H1 (cell line): ENCODE measurements at places on chromosomes 6 and 20.

GRCh38 chr20:42553374-42553773, 636.3 kb downstream of the PTPRT start:
- DNase-seq, result no peak

DNA sequence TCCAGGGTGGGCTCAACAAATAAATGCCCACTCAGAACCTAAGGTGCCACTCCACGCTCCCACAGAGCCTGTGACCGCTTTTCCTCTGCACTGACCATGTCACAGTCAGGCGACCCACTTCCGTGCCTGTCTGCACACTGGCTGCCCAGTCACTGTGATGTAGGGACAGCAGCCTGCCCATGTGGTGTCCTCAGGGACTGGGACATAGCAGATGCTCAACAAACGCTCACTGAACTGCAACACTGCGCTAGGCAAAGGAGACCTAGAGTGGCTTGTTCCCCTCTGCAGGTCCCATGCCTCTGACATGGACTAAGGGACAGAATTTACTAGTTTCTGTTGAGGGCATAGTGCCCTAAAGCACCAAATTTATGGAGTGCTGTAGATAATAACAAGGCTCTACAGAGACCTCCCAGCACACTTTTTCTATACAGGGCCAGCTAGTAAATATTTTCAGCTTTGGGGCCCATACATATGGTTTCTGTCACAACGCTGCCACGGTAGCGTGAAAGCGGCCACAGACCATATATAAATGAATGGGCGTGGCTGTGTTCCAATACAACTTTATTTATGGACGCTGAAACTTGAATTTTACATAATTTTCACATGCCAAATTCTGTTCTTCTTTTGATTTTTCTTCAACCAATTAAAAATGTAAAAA, 57.8 kb upstream of the MRPS10 start:
- no peak for DNase-seq

- no peak for DNase-seq
Measured at GRCh38 chr20:47204008-47204849, 152.3 kb downstream of the ZMYND8 start.

DNA sequence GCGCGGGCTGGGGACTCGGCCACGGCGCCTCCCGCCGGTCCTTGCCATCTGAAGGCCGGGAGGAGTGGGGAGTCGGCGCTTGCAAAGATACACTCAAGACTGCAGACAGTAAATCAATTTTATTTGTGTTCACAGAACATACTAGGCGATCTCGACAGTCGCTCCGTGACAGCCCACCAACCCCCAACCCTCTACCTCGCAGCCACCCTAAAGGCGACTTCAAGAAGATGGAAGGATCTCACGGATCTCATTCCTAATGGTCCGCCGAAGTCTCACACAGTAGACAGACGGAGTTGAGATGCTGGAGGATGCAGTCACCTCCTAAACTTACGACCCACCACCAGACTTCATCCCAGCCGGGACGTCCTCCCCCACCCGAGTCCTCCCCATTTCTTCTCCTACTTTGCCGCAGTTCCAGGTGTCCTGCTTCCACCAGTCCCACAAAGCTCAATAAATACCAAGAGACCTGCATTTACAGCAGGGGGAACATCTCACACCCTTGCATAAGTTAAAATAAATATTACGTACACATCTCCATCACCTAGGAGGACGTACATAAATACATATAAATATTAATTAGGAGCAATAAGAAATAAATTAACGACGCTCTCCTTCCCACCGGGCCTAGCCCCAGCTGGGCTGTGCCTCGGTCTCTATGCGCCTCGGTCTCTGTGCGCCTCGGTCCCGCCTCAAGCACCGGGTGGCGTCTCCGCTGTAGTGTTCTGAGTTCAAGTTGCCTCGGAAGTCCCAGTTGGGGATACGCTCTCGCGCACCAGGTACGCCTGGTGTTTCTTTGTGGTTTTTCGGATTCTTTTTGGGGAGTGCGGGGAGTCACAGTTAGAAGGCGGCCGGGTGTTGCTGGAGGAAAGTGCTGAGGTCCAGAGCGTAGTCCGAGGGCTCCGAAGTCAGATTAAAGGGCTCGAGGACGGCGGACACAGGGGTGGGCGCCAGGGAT, 889 bp upstream of the FLOT1 start:
- no peak for DNase-seq

GRCh38 chr20:33594743-33595142, 67.4 kb upstream of the C20orf144 start:
- no peak for DNase-seq

DNA sequence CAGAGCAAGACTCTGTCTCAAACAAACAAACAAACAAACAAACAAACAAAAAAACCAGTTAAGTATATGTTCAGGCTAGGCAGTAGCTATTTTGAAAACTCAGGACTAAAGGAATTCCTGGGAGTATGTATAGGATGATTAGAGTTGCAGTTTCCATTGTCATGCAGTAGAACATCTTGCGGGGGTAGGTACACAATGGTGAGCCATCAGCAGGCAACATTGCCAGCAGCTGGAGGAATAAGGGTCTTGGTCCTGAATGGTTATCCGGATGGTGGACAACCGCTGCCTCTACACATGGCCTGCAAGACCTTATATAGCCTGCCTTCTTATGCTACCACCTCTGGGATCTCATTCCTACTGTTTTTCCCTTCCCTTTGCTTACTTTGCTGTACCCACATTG, 297.5 kb downstream of the SOX4 start:
- no peak for DNase-seq

DNA sequence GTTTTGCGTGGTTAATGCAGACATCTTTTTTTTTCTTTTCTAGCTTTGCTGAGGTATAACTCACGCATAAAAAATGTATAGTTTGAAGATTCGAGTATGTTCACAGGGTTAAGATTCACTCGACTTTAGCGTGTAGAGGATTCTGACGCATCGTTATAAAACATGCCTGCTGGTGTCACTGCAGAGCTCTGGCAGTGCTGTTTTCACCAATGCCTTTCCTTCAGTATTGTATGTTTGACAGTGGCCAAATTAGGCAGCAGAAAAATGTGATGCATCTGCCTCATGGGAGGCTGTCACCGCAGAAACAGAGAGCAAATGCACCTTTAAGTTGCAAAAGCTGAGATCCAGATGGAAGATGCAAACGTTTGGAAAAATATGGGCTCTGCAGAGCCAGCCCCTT, 18.0 kb upstream of the SIRPB2 start:
- no peak for DNase-seq

DNA sequence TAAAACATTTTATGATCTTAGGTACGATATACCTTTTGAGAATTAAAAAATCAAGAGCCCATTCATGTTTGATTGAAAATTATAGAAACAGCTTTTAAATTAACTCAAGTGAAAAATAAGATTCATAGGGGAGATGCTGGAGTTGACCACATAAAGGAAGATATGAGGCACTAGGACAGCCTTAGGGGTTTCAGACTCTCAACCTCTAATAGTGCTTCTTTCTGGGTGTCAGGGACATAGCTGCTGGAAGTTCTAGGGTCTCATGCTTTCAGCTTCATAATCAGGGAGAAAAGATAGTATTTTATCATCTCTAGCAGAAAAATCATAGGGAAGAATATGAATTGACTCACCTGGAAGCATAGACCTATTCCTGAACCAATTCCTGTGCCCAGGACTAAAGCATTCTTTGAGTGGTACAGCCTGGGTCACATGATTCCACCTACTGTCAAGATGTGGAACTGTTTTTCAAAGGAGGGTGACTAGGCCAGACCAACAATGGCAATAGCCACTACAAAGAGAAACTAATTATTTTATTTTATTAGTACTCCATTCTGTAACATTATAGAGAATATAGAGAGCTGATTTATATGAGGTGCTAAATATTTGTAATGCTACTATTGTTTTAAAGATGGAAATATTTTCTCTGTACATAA, 27.8 kb upstream of the CENPW start:
- DNase-seq, result no peak

DNA sequence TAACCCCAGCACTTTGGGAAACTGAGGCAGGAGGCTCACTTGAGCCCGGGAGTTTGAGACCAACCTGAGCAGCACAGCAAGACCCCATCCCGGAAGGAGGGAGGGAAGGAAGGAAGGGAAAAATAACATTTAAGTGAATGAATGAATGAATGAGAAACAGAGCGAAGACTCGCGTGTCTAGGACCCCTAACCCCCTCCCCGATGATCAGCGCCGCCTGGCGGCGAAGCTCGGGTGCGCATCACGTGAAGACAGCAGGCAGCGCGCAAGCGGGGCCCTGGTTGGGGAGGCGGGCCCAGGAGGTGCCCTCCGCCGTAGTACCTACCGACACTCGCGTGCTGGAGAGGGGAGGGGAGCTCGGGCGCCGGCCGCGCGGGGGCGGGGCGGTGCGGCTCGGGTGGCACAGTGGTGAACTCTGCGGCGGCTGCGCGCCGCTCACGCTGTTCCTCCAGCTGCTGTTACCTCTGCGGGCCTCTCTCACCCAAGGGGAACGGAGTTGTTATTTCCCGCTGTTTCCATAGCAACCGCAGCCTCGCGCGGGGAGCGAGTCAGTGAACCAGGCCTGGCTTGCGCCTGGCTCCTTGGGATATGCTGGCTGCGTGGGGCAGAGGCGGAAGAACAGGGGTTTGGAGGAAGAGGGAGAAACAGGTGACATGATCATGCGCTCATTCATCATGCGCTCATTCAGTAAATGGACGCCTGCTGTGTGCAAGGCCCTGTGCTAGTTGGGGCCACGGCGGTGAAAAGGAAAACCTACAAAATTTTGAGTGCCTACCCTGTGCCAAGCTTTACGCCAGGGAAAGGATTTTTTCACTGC, 2.0 kb upstream of the DCDC2 start:
- peak; percentile 99 for DNase-seq

GRCh38 chr6:79777713-79778579, 146.8 kb downstream of the SH3BGRL2 start:
- DNase-seq, result peak; percentile 70

GRCh38 chr6:35021004-35021403, 120.1 kb downstream of the TCP11 start:
- DNase-seq, result no peak

DNA sequence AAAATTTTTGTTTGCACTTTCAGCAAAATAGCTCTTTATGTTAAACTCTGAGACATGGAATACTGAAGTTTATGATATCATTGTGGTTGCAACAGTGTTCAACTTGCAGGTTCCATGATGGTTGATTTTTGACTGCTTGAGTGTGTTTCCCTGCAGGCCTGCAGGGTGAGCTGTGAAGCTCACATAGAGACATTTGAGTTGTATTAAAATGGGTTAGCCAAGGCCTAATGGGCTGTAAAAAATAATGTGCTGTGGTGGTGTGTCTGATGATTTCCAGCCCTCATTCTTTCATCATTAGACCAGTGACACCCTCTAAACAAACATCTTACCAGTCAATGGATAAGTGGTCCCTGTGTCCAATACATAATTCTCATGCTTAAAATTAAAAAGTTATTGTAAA, 321.4 kb downstream of the FARS2 start:
- DNase-seq, result no peak

GRCh38 chr6:164345806-164346496, 931.4 kb downstream of the QKI start:
- DNase-seq, result no peak

DNA sequence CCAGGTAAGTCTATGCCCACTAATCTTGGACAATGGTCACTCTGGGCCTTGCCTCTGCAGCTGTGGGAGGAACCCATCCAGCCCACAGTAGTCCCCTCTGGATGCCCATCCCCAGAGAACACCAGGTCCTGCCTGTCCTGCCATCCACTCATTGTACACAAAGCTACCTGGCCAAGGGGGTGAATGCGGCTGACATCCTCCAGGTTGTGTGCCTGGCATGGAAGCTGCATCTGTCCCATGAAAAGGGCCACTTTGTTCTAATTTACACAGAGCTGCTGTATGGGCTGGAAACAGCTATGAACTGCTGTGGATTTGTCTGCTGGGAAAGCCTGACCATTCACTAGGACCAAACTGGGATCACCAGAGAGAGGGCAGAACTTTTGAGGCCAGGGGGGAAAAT, 324.8 kb downstream of the LRFN2 start:
- DNase-seq, result no peak

DNA sequence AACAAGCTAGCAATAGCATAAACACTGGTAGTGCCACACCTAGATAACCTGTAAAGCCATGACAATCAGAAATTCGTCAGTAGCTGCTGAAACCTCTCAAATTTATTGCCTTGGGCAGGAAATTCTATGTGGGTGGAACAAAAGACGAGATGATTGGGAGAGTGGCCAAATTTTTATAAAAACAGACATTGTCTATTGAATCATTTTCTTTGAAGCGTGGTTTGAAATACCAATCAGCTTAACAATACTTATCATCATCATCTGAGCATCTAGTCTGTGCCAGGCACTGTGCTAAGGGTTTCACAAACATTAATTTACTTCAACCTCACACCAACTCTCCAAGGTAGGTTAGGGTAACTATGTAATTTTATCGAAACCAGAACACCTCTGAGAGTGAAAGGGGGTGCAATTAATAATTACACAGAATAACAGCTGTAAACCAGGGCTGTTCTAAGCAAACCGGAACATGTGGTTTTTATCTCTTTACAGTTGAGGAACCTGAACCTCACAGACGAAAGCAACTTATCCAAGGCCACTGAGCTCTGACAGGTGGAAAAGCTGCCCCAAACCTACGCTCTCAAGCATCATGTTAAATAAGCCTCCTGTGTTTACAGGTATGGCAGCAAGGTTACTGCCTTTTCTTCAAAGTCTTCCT, 43.4 kb downstream of the NHSL1 start:
- DNase-seq, result no peak

GRCh38 chr6:149234051-149234962, 83.2 kb upstream of the TAB2 start:
- DNase-seq, result no peak

- peak; percentile 14 for DNase-seq
Measured at GRCh38 chr20:59774921-59775686, 158.3 kb downstream of the SYCP2 start.

- DNase-seq, result no peak
Measured at GRCh38 chr20:38673725-38674091, 50.6 kb upstream of the SLC32A1 start.

DNA sequence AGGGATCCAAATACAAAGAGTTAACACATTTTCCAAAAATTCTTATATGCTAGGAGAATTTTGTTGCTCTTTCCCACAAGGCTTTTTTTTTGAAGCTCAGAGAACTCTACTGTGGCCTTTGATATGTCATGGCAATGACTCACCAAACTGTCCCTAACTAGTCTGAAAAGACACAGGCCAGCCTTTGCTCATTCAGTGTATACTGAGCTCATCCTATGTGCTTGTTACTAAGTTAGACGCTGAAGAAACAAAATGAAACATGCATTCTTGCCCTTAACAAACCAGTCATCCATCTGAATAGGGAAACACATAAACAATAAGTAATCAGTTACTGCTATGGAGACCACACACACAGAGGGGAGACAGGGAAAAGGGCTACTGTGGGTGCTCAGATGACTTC, 291.8 kb downstream of the FOXC1 start:
- no peak for DNase-seq

- DNase-seq, result peak; percentile 19
Measured at GRCh38 chr6:36285187-36285671, 15.4 kb downstream of the PNPLA1 start.
